ENCODE measurements at places on chromosomes 7 and 10. TPM values are rescaled to one million over a fixed set of nuclear protein-coding genes. Genes with fewer than 3 reads are reported as not detected.

Gene ARHGAP22
- 28.0 TPM for total RNA-seq

Gene CPN1
- total RNA-seq = not detected

Gene ZNF92
- total RNA-seq = 1.3 TPM

Gene PON1
- total RNA-seq = not detected

Gene ELFN1
- total RNA-seq = 0.08 TPM

Gene MEOX2
- total RNA-seq = 1.5 TPM

Gene ACHE
- total RNA-seq = not detected

Gene ST8SIA6
- total RNA-seq = 0.15 TPM

Gene KCNMA1
- 9.8 TPM for total RNA-seq

Gene HOXA3
- not detected for total RNA-seq
